BE2C (cell line): ENCODE measurements at places on chromosomes 6 and 20.
A peak's percentile ranks its signal among the peaks of the same experiment; 100 is the strongest.

- no peak for DNase-seq
Observed at GRCh38 chr6:37960139-37960935, 140.8 kb downstream of the ZFAND3 start.

- DNase-seq, result no peak
Observed at GRCh38 chr20:24682496-24682985, 213.1 kb downstream of the SYNDIG1 start.

GRCh38 chr6:139376017-139376330, 1.5 kb upstream of the CITED2 start:
- no peak for DNase-seq

GRCh38 chr20:35248641-35249475, 22.4 kb downstream of the MMP24 start:
- DNase-seq, result no peak

GRCh38 chr6:138393871-138394783, 9.9 kb upstream of the HEBP2 start:
- DNase-seq, result peak; percentile 19

DNA sequence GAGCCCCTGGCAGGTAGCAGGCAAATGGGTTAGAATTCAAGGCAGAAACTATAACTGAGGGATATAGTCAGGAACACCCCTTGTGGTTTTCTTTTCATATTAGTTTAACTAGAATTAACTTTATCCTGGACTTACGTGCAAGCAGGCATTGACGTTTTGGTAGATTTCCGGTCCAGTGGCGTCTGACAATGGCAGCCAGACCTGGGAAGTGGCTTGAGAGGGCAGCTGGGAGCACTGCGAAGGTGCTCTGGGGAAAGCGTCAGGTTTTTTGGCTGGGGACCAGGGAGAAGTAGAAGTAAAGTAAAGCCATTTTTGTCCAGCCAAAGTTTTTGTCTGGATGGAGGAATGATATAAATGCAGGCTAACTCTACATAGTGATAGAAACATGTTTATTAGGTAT, 8.4 kb upstream of the ACSS1 start:
- DNase-seq, result no peak

DNA sequence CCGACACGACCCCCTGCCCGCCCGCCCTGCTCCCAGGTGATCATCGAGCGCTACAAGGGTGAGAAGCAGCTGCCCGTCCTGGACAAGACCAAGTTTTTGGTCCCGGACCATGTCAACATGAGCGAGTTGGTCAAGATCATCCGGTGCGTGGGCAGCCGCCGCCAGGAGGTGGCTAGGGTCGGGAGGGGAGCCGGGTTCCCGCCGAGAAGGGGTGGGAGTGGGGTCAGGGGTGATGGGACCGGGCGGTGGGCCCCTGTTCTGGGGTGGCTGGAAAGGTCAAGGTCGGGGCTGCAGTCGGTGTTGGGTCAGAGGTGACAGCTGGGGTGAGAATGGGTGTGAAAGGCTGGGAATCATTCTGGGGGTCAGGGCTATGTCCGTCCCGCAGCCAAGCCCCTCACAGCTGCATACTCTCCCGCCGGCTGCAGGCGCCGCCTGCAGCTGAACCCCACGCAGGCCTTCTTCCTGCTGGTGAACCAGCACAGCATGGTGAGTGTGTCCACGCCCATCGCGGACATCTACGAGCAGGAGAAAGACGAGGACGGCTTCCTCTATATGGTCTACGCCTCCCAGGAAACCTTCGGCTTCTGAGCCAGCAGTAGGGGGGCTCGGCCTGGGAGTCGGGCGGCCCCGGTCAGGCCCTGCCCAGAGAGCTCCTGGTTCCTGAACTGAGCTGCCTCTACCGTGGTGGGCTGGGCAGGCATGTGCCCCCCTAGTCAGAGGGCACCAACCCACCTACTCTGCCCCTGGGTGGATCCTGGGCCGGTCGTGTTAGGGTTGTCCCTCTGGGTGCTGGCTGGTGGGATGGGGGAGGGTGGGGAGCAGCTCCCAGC, 1.0 kb downstream of the MAP1LC3A start:
- no peak for DNase-seq

- no peak for DNase-seq
Observed at GRCh38 chr6:41488433-41489119, 57.6 kb upstream of the FOXP4 start.

DNA sequence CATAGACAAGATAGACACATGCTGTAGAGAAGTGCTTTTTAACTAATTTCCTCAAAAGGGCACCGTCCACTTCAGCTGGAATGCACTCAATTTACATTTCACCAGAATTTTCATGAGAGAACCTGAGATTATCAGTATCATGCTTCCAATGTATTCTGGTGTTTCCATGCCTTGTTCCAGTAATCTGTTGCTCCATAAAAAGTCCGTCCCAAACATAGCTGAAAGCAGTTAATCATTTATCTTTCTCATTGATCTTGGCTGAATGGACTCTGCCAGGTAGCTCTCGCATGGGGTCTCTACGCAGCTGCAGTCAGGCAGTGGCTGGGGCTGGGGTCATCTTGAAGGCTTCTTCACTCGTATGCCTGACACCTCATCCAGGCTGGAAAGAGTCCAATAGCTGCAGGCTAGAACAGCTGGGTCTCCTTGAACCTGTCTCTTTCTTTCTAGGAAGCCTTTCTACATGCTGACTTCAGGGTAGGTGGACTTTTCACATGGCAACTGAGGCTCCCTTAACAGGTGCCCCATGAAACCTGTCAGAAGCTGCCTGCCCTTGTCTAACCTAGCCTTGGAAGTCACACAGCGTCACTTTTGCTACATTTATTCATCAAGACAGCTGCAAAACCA, 18.6 kb upstream of the COL12A1 start:
- DNase-seq, result no peak

DNA sequence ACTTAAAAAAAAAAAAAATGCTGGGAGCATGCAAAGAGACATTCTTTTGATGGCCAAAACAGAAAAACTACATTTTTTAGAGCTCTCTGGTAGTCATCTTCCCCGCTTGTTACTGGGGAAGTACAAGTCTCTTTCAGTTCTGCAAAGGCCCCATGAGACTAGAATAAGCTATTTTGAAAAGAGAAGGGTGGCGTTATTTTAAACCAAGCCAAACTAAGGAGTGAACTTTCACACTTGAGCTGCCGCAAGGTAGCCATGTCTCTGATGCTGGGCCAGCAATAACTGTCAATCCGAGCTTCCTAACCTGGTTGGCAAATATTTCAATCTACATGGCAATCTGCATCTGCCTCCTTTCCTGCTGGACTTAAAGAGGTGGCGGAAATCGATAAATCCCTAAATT, 96.7 kb downstream of the L3MBTL3 start:
- DNase-seq, result no peak

DNA sequence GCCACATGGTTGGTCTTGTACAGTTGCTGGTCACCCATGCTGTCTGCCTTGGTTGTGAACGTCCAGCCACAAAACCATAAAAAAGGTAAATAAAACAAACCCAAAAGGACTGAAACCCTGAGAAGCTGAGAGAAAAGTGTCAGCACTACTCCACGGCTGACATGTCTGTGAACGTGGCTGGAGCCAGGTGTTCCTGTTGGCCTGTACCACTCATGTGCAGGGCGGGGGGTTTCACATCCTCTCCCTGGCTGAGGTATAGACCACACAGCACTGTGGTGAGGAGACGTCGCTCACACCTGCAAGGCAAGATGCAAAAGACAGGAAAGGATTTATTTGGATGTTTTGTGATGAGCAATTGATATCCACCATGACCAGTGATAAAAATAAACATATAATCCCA, 51.9 kb upstream of the MRPS10 start:
- no peak for DNase-seq

DNA sequence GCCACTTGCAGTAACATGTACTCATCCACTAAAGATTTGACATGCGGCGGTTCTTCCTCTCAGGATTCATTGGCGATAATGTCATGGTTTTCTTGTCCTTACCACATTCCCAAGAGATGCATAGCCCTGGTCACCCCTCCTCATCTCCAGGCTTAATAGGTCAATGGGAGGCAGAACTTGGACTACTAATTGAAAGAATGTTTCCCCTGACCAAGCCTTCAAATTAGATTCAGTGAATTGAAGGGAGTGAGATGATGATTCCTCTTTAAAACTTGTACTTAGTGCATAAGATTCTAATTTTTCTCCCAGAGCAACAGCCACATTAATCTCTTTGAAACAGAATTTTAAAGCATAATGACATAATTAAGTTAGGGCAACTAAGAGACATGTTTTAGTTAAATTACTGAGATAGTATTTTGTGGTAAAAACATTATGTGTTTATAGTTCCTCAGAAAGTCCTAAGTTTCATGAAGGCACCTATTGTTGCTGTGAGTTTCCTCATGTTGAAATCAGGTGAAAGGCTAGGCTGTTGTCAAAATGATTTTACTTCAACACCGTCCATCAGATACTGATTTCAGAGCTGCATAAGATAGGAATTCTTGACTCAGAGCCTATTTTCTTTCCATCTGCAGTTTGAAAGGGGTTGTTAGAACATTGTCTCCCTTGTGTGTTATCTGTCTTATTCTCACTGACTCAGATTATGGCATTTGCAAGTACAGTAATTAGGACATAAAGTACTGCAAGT, 48.5 kb downstream of the STK4 start:
- peak; percentile 16 for DNase-seq

- DNase-seq, result peak; percentile 12
Observed at GRCh38 chr6:19896693-19897010, 59.5 kb downstream of the ID4 start.

- no peak for DNase-seq
Observed at GRCh38 chr20:17965042-17965697, 3.4 kb downstream of the SNX5 start.
